Large intestine (tissue), 12 donors: ENCODE measurements at places on chromosomes 7 and 10.
A peak's percentile ranks its signal among the peaks of the same experiment; 100 is the strongest.

DNA sequence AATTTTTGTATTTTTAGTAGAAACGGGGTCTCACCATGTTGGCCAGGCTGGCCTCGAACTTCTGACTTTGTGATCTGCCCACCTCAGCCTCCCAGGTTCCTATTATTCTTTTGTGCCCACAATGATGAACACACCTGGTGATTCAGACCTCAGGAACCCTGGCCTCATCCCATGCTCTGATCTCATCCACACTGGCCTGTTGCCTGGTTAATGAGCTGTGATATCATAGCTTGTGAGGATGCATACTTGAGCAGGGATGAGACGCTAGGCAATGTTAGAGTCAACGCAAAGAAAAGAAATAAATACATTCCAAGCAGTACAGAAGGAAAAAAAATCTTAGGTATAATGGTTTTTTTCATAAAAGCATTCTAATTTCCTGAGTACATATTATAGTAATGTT lies 82.4 kb upstream of the RNF32 start:
- H3K27ac ChIP-seq, result no peak overlapping the region
- DNase-seq, result no peak
- H3K36me3 ChIP-seq, result no peaks in the 10 kb centered on the region
- H3K27me3 ChIP-seq, result no peaks in the 10 kb centered on the region

DNA sequence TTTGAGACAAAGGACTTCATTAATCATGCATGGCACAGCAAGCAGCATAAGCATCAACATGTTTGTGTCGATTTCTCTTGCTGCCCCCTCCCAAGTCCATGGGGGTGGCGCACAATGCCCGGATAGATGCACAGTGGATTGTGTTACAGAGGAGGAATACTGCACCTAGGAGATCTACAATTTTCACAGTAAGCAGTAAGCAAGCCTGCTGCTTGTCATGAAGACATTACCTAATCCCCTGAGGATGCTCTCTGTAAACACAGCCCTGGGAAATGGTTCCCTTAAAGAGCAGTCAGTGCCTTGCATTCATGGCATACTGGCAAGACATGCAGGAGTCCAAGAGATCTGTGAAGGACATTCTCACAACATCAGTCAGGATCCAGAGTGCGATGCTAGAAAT lies 137.7 kb downstream of the ETV1 start:
- DNase-seq, result peak; percentile 6
- H3K4me3 ChIP-seq, result no peak overlapping the region
- no peaks in the 10 kb centered on the region for H3K36me3 ChIP-seq
- no peaks in the 10 kb centered on the region for H3K4me1 ChIP-seq

- no peak overlapping the region for H3K4me3 ChIP-seq
- no peak overlapping the region for H3K27ac ChIP-seq
- H3K4me1 ChIP-seq, result no peaks in the 10 kb centered on the region
Measured at GRCh38 chr7:21566094-21566493, 23.3 kb downstream of the DNAH11 start.

DNA sequence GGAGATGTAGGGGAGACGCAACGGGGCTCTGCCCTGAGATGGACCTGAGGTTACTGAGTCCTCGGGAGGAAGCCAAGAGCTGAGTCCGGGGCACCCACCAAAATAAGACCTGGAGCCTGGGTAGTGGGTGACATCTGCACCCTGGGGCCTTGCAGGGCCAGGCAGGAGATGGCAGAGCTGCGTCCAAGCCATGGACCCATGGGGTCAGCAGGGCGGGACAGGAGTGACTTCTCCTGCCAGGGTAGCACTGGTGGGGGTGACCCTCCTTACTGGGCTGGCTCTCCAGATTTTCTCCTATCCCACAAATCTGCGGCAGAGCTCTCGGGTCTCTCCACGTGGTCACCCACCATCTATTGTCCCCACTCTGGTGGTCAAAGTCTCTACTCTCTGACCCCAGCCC lies 2.1 kb downstream of the GHRHR start:
- no peaks in the 10 kb centered on the region for H3K36me3 ChIP-seq
- H3K27ac ChIP-seq, result no peak overlapping the region
- H3K4me3 ChIP-seq, result no peak overlapping the region
- DNase-seq, result no peak
- H3K27me3 ChIP-seq, result no peaks in the 10 kb centered on the region

- DNase-seq, result no peak
- no peak overlapping the region for H3K4me3 ChIP-seq
- no peaks in the 10 kb centered on the region for H3K4me1 ChIP-seq
- H3K27me3 ChIP-seq, result no peaks in the 10 kb centered on the region
- no peaks in the 10 kb centered on the region for H3K36me3 ChIP-seq
Measured at GRCh38 chr10:10332786-10333185, 684.9 kb upstream of the CELF2 start.

GRCh38 chr7:26195867-26196657 lies 4.5 kb downstream of the HNRNPA2B1 start:
- H3K4me1 ChIP-seq, result peaks cover 37% of the 10 kb centered on the region
- DNase-seq, result no peak
- no peak overlapping the region for H3K4me3 ChIP-seq
- peaks cover 60% of the 10 kb centered on the region for H3K36me3 ChIP-seq
- H3K27me3 ChIP-seq, result no peaks in the 10 kb centered on the region
